ENCODE measurements at places on chromosomes 2 and 18.

GRCh38 chr2:130823886-130824491 is 12.7 kb upstream of the ARHGEF4 start:
- DNase-seq: no peak

GRCh38 chr18:8658858-8659485 is 46.4 kb upstream of the MTCL1 start:
- no peak for DNase-seq

DNA sequence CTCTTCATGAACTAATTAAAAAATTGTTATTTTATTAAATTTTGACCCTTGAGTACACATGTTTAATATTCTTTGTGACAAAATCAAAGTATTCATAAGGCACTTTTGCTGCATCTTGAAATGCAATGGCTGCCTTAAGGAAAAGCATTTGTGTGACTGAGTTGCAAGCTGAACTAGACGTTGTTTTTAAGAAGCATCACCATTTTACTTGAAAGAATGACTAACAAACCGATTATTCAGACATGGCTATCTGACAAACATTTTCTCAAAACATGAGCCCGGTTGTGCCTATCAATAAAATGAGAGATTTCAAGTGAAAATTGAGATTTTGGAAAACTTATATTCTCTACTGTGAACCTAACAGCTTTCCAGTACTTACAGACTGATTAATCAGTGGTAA is 2.8 kb downstream of the GCFC2 start:
- DNase-seq: no peak

- DNase-seq: no peak
Observed at GRCh38 chr2:188293601-188294351, 2.1 kb downstream of the GULP1 start.

GRCh38 chr2:174614261-174614660 is 16.7 kb upstream of the WIPF1 start:
- no peak for DNase-seq

Measured in NB4 (cell line).